Activated gamma-delta T cell (primary cell): ENCODE measurements at places on chromosomes 12 and 14.

DNA sequence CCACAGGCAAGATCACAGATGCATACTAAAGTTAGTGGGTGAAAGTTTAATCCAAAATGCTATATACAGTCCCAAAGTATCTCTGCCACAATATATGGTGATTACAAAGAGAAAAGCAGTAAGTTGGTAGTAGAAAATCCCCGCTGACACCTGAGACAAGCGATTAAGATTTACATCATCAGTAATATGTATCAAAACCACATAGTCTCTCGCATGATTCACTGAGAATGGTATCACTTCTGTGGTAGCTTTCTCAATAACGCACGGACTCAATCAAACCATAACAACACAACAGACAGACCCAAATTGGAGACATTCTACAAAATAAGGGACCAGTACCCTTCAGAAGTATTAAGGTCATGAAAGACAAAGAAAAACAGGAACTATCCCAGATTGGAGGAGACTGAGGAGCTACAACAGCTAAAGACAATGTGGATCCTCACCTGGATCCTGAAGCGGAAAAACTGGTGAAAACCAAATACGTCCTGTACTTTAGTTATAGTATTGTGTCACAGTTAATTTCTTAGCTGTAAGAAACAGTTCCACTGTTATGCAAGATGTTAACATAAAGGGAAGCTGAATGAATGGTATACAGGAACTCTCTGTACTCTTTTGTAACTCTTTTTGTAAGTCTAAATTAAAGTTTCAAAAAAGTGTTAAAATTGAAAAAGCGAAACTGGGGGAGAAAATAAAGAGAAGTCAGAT lies 51.0 kb downstream of the SPTLC2 start:
- DNase-seq, result no peak

- DNase-seq, result no peak
These were observed 45.4 kb downstream of the DCAF5 start for GRCh38 chr14:69107407-69108003.

DNA sequence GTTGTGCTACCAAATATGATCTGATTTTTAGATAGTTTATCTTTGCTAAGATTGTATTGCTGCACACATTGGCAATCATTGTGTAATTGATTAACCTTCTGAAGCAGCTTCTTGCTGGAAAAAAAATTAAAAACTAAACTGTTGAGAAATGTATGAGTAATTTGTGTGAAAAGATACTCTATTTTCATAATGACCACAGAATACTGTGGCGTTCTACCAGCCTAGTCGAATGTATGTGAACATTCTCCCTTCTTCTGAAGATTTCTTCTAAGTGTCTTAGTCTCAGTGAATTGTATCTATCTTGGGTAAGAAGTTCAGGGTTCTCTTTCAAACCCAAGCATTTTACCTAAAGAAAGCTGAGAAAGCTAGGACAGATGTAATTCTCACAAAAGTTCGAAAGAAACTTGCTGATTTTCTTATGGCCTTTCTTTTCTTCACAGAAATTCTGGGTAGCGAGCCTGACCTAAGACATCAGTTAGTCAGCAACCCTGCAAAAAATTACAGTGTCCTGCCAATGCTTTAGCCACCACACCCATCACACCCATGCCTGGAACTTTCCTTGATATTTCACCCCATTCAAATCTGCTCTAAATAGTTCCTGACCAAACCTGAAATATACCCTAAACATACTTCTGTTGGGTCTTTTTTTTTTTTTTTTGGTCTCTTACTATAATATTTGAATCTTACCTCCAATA lies 27.1 kb upstream of the C12orf71 start:
- no peak for DNase-seq

GRCh38 chr14:20998139-20998538 lies 954 bp upstream of the SLC39A2 start:
- DNase-seq, result no peak

DNA sequence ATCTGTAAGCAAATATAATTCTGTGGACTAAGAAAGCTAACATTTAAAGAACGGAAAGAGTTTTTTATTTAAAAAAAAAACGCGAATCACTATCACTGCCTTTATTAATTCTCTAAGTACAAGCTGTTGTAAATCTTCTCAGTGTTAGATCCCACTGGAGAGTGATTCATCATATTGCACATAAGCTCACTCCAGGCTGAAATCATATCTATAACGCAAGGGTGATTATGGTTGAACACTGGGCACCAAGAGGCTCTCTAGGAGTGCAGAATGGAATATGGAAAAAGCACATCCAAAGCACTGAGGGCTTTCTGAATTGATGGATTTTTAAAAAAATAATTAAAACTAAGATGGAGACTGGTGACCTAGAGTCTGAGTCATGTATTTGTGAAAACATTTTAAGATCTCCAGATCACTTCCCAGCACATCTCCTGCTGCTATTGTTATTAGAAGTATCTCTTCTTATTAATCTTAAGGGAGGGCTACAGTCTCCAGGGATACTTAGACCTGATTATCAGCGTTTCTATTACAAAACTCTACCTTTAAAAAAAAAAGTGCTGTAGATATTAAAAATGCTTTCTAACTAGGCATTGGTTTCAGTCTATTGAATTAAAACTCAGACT lies 1106.8 kb downstream of the AACS start:
- DNase-seq, result no peak

DNA sequence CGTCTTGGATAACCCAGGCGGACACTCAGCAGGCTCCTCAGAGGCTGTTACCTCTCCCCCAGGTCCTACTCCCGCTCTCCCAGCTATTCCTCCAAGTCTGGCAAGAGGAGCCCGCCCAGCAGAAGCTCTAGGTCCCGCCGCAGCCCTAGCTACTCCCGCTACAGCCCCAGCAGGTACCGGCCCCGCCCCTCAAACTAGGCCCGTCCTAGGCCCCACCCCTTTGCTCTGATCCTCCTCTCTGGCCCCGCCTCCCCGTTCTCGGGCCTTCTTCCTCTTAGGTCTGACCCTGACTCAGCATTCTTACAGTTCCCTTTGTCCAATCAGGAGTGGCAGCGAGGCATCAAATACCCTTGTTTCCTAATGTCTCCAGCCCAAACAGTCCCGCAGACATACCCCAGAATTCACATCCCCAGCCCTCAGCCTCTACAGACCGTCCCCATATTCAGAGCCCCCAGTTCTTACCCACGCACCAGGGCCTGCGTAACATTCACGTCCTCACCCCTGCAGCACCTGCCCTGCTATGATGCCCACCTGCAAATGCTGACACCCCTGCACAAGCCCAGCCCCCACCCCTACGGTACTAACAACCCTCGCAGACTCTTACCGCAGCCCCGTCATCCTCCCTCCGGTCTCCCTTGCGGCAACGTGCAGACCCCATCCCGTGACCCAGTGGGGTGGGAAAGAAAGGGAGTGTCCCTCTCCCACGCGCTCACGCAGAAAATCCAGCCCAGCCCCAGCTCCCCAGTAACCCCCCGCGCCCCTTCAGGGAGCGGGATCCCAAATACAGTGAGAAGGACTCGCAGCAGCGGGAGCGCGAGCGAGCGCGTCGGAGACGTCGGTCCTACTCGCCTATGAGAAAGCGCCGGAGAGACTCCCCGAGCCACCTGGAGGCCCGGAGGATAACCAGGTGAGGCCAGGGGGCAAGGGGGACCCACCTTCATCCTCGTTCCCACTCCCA lies 25.0 kb upstream of the HSPB8 start:
- DNase-seq, result no peak

- DNase-seq, result no peak
These were observed 7.2 kb downstream of the RBMS2 start for GRCh38 chr12:56528846-56529245.

- no peak for DNase-seq
These were observed 179.3 kb upstream of the RMST start for GRCh38 chr12:97283297-97283696.

- DNase-seq, result no peak
These were observed 18.0 kb upstream of the ATF1 start for GRCh38 chr12:50745861-50746260.

DNA sequence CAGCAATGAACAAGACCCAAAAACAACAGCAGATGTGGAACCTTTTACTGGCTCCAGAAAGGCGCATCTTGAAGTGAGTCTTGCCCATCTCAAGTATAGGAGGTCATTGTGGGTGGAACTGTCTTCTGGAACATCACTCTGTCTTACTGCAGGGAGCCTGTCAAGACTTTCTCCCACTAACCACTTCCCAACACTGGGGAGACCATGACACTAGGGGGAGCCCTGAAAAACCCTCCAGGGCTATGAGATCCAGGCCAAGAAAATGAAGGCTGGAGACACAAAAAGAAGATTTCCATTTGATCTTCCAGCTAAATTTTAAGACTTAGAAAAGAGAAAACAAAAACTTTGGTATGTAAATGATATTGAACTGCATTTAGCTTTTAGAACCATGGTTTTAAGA lies 13.5 kb upstream of the ATG14 start:
- DNase-seq, result no peak
